ENCODE measurements at places on chromosomes 7 and 10.

GRCh38 chr7:24017519-24017918, 266.5 kb upstream of the NPY start:
- no peak for DNase-seq

GRCh38 chr10:52755297-52756062, 17.1 kb downstream of the MBL2 start:
- DNase-seq: peak; percentile 40

DNA sequence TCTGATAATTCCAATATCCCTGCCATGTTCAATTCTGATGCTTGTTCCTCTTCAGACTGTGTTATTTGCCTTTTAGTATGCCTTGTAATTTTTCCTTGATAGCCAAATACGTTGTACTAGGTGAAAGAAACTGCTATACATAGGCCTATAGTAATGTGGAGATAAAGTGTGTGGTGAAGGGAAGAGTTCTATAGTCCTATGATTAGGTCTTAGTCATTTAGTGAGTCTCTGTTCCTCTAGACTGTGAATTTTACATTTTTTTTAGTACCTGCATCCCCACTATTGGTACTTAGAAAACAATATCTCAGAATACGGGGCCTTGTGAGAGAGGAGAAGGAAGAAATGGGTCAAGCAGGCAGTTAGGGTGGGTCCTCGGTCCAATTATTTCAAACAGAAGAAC, 59.6 kb upstream of the SEMA3E start:
- no peak for DNase-seq

DNA sequence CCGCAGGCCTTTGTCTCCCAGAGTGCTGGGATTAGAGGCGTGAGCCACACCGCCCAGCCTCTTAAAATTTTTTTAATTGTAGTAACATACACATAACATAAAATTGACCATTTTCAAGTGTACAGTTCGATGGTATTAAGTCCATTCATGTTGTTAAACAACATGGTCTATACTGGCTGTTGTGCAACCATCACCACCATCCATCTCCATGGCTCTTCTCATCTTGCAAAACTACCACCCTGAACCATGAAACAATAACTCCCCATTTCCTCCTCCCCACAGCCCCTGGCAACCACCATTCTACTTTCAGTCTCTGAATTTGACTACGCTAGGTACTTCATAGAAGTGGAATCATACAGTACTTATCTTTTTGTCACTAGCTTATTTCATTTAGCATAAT, 7.9 kb upstream of the ZFYVE27 start:
- no peak for DNase-seq

DNA sequence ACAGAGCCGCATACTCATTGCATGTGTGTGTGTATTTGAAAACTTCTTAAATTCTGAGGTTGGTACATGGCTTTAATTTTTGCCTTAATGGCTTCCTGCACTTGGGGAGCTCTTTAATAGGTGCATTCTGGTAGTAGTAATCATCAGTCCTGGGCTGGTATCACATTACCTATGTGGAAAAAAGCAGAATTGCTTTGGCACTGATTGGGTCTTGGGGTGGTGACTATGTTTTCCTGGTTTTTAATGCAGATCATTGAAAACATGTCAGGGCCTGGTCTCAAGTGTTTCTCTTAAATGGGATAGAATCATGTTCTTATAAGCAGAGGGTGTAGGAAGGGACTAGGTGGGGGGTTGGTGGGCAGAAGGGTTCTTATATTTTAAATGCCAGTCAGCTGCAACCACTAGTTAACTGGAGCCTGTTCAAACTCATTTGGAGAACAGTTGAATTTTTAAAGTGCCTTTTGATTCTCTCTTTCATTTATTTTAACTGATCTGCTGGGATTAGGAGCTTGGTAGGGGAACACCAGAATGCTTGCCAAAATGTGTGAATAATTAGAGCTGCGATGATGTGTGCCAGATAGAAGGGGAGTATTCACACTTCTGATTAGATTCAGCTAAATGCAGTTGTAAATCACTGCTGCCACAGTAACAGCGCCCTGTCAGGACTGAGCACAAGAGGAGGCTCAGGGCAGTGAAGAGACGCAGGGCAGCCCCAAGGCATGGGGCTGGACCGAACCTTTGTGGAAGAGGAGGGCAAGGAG, 633.5 kb upstream of the GALNT17 start:
- DNase-seq: no peak

- peak; percentile 77 for DNase-seq
Observed at GRCh38 chr10:77710759-77711682, 73.4 kb upstream of the KCNMA1 start.

- no peak for DNase-seq
Observed at GRCh38 chr7:139626817-139627216, 103.3 kb downstream of the CLEC2L start.

GRCh38 chr10:124963866-124964720, 22.2 kb downstream of the ZRANB1 start:
- DNase-seq: no peak

- no peak for DNase-seq
Observed at GRCh38 chr10:71177651-71178199, 34.6 kb upstream of the UNC5B start.

GRCh38 chr10:3512263-3512662, 272.7 kb downstream of the KLF6 start:
- no peak for DNase-seq

- no peak for DNase-seq
Observed at GRCh38 chr10:13803566-13804554, 217.1 kb downstream of the PRPF18 start.

GRCh38 chr10:43055217-43055616, 21.7 kb upstream of the RET start:
- no peak for DNase-seq

DNA sequence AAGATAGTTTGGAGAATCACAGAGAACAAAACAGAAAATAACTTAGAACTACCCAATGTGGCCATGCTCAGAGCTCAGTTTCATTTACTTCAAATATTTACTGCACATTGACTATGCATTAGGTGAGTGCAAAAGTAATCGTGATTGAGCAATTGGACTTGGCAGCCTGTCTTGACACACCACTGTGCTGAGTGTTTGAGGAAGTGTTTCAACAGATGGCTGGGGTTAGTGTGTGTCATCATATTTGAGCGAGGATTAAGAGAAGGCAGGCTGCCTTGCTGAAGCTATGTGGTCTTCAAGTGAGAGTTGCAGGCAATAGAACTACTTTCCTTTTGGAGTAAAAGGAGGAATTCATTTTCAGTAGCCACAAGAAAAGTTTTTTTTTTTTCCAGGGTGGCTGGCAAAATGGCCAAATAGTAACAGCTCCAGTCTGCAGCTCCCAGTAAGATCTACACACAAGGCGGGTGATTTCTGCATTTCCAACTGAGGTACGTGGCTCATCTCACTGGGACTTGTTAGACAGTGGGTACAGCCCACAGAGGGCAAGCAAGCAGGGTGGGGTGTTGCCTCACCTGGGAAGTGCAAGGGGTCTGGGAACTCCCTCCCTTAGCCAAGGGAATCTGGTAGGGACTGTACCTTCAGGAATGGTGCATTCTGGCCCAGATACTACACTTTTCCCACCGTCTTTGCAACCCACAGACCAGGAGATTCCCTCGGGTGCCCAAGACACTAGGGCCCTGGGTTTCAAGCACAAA, 37.6 kb downstream of the AKR1C4 start:
- DNase-seq: peak; percentile 73

- DNase-seq: no peak
Observed at GRCh38 chr10:17963431-17963830, 11.7 kb downstream of the SLC39A12 start.

GRCh38 chr7:137476937-137477336, 133.4 kb upstream of the PTN start:
- DNase-seq: no peak

DNA sequence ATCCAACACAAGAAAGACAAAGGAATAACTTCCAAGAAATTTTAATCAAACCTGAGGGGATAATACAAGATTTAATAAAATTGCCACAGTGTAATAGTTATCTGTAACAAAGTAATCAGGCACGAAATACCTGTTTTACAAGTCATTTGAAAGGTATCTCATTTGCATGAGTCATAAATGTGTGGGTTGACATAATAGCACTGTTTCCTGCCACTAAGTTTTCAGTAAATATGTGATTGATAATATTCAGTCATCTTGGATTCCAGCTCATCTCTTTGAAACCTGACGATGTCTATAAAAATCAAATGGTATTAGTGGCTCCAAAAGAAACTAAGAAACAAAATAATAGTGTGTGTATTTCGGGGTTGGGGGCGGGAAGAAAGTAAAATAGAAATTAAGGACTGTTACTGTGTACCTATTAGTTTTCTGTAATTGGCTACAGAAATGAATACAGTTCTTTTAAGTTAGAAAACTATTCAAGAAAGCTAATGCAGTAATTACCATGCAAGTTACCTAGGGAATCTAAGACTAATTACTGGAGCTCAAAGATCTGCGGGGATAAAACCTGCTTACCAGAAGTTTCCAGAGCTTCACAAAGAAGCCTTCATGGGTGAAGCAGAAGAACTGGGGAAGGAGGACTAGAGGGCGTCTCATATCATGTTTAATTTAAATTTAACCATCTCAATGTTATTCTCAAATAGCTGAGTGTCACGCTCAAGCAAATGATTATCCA, 100.7 kb downstream of the ST8SIA6 start:
- peak; percentile 68 for DNase-seq

- DNase-seq: no peak
Observed at GRCh38 chr7:756928-757560, 30.0 kb upstream of the PRKAR1B start.

All from RWPE1 (cell line).